ENCODE measurements at places on chromosomes 12 and 14. TPM values are rescaled to one million over a fixed set of nuclear protein-coding genes. Genes with fewer than 3 reads are reported as not detected.

DNA sequence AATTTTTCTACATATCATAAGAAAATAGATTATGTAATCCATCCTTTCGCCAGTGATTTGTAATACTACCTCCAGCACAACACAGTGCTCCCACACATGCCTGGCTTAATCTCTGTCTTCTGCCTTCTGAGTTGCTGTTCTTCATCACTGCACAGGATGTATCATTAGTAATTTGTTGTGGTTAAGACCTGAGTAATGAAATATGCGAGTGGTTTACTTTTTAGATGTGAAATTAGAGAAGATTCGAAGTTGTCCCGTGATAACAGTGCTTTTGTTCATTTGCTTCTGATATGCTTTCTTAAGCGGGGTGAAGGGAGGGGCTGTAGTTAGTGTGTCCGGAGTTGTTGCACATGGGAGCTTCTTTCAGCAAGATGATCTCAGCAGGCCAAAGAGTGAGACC is 18.1 kb downstream of the KRT85 start:
- DNase-seq, result no peak

DNA sequence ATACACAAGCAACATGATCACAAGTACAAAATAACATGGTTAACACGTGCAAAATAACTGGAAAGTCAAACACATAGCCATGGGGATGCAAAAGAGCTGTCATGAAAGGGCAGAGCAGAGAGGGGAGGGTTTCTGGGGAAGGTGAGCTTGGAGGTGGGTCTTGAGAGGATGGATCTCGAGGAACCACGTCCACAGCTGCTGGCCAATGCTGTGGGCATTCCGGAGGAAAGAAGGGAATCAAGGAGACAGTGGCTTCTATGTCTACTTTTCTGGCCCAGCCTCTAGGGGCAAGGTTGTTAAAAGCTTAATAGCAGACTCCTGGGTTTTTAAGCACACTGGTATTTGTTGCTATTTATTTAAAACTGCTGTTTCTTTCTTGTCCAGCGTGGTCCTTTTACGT is 8.4 kb upstream of the MYH7 start:
- DNase-seq, result no peak

DNA sequence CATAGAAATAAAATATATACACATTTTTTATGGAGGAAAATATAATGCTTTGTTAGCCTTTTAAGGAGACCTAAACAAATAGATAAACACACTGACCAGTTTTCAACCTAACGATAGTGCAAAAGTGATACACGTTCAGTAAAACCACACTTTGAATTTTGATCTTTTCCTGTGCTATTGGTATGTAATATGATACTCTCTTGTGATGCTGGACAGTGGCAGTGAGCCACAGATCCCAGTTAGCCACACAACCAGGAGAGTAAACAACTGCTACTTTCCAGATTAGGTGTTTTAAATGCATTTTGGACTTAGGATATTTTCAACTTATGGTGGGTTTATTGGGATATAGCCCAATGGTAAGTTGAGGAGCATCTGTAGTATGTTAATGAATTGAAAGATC is 243.1 kb downstream of the ERC1 start:
- DNase-seq, result no peak

GRCh38 chr12:132489078-132489601 is 811 bp upstream of the FBRSL1 start:
- peak; percentile 84 for DNase-seq

The OVCH1 gene
- not detected for polyA plus RNA-seq

The SIX6 gene
- polyA plus RNA-seq, result not detected

The FOXN4 gene
- polyA plus RNA-seq, result not detected
